CD4-positive, alpha-beta memory T cell (primary cell): ENCODE measurements at places on chromosomes 2 and 18.

DNA sequence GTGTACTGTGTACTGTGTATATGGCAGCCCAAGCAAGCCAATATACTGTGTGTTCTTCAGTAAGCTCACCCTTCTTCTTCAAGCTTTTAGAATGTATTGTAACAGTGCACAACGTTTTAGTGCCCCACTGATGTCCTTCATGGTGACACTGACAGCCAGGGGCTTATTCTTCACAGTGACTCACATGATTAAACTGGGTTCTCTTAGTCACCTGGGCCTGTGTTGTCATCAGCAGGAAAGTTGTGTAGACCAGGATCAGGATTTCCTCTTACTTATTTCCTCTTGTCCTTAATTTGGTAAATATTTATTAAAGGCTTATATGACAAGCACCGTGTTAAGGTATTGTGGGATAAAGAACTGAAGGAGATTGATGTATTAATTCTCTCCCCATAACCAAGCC lies 67.9 kb upstream of the THOC1 start:
- no peak for DNase-seq

DNA sequence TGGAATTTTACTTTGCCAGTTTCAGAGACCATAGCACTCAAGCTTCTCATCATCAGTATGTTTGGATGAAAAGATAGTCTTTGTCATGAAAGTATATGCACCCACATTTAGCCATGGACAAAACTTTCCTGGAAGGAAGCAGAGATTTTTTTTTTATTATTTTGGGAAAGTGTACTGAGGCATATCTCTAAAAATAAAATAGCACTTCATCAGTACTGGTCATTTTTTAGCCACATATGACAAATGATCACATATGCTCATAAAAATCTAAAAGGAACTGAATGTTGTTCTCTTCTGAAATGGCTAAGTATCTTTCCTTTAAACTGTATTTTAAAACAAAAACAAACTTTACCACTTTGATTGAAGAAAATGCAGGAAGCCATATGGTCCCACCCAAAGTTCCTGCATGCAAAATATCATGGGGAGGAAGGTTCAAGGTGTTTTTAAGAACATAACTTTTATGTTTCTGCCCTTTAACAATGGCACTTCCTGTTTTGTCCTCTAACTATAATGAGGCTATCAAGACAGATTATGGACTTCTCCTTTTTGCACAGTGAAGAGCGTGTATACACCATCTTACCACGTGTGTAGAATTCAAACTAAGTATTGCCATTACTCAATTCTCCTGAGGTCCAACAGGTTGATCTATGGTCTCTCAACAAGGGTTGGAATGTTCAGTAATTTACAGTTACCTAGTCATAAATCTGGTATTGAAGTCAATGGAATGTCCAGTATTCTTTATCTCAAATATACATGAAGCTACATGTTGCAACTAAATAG lies 77.1 kb upstream of the SLC39A10 start:
- no peak for DNase-seq

- DNase-seq = no peak
These were observed 47.4 kb upstream of the CYRIA start for GRCh38 chr2:16713011-16713423.

DNA sequence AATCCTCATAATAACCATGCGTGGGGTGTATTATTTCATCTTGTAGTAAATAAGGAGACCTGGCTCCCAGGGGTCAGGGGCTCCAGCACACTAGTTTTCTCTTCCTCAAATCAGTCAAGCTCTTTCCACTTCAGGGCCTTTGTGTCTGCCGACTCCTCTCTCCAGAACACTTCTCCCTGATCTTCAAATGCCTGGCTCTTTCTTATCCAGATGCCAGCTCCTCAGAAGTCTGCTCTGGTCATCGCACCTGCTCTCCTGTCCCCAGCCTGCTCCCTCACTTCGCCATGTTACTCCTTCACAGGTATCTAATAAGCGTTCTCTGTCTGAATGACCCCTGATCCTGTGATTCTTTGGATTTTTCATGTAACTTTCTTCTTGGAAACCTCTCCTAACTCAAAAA lies 62.0 kb downstream of the GYPC start:
- DNase-seq = no peak

DNA sequence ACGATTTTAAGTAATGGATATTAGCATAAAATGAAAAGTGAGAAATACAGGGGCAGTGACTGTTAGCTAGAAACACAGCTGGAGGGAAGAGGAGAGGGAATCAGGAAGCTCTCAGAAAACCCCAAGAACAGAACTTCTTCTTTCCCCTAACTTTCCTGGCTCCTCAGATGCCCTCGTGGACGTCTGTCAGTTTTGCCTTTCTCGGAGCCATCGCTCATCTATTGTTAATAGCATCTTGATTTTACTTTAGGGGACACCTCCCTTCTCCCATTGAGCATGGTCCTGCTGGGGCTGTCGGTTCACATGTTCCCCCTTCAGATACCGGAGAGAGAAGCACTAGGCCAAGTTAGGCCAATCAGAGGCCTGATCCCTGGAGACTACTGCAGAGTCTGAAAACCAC lies 2.3 kb upstream of the PLEK start:
- no peak for DNase-seq

GRCh38 chr18:9867071-9867594 lies 18.6 kb upstream of the TXNDC2 start:
- no peak for DNase-seq

GRCh38 chr2:73250872-73251846 lies 17.1 kb downstream of the CCT7 start:
- no peak for DNase-seq

DNA sequence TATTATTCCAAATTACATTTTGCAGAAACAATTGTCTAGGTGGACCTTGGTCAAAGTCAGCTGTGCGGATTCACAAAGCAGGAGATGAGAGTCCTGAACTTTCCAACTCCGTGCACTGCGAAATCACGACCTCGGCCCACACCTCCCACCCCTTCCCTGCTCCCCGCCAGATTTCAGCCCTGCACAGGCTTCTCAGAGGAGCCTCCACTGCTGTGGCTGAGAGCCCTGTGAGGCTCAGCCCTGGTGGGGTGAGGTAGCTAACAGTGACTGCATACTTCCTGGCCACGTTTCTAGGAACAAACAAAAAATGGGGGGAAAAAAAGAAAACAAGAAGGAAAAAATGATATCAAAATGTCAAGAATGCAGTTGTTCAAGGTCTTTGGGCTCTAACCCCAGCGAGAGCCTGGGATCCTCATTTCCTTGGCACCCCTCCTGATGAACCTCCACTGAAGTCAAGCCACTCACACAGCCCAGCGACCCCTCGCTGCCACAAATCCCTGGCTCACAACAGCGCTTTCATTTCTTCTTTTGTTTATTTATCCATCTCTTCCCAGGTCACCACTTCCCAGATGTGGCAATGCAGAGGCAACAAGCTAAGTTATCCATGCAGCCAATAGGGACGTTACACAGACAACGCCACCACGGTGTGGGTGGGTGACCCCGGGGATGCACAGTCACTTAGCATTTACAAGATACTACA lies 729.7 kb upstream of the ID2 start:
- no peak for DNase-seq

GRCh38 chr2:65343386-65343785 lies 89.0 kb downstream of the SPRED2 start:
- DNase-seq = no peak

DNA sequence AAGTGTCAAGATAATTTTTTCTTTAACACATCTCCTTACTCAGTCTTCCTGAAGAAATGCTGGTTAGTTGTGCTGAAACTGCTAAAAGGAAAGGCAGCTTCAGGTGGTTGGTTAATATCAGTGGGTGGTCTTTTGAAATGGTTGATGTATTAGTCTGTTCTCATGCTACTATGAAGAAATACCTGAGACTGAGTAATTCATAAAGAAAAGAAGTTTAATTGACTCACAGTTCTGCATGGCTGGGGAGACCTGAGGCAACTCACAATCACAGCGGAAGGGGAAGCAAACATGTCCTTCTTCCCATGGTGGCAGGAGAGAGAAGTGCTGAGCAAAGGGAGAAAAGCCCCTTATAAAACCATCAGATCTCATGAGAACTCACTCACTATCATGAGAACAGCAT lies 125.9 kb upstream of the CYRIA start:
- DNase-seq = no peak

- DNase-seq = no peak
These were observed 123.1 kb upstream of the CAB39 start for GRCh38 chr2:230589497-230590015.

DNA sequence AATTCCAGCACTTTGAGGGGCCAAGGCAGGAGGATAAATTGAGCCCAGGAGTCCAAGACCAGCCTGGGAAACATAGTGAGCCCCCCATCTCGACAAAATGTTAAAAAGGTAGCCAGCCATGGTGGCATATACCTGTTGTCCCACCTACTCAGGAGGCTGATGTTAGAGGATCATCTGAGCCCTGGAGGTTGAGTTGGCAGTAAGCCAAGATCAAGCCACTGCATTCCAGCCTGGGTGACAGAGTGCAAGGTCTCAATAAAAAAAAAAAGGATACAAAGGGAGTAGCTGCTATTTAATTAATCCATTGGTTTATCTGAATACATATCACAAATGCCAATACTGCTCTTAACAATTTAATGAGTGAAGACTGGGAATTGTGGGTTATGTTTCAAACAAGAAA lies 327.8 kb downstream of the CPS1 start:
- no peak for DNase-seq

- no peak for DNase-seq
These were observed 31.2 kb upstream of the RMP24 start for GRCh38 chr18:35941299-35941698.

DNA sequence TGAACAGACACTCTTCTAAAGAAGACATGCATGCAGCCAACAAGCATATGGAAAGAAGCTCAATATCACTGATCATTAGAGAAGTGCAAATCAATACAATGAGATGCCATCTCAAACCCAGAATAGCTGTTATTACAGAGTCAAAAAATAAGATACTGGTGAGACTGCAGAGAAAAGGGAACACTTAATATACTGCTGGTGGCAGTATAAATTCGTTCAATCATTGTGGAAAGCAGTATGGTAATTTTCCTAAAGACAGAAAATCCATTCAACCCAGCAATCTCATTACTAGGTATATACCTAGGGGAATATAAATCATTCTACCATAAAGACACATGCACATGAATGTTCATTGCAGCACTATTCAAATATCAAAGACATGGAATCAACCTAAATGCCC lies 116.6 kb upstream of the LTBP1 start:
- no peak for DNase-seq

DNA sequence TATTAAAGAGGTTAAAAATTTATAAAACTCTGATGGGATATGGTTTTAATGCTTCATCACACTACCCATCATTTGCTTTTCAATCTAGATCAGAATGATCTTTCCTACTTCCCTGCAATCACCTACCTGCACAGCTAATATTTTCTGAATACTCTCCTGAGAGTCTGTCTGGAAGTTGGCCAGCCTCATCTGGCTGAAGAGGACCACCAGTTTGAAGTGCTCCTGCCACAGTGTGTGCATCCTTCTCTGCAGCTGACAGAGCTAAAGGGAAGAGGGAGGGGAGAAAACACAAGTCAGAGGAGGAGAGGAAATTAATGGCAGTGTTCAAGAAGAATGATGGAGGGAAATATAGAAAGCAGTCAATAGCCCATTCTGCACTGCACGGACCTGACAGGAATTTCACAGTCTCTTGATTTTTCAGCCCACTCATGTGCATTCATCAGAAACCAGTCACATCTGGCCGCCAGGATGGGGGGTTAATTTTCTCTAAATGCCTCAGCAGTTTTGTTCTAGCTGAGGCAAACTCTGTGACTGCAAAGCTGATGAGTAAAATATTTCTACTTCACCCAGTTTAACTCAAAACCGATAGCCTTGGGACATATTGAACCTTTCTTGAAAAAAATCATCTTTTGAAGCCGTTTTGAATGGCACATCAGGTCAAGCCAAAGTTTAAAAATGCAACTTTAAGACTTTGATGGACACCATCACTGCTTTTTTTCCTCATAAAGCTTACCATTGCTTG lies 201.8 kb upstream of the KLHL14 start:
- DNase-seq = no peak

DNA sequence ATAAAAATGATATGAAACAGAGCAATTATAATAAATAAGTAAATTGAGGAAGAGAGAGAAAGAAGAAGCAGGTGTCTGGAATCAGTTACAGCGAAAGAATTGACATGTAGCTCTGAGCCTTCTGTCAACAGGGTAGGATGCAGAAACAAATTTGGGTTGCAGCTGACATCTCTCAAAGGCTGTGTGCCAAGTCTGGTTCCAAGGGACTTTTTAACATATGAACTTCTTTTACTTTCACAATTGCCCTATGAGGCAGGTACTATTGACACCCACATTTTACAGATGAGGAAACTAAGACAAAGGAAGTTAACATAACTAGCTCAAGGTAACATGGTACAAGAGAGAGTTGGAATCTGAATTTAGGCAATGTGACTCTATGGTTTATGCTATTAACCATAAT lies 260.0 kb downstream of the ASXL3 start:
- no peak for DNase-seq

DNA sequence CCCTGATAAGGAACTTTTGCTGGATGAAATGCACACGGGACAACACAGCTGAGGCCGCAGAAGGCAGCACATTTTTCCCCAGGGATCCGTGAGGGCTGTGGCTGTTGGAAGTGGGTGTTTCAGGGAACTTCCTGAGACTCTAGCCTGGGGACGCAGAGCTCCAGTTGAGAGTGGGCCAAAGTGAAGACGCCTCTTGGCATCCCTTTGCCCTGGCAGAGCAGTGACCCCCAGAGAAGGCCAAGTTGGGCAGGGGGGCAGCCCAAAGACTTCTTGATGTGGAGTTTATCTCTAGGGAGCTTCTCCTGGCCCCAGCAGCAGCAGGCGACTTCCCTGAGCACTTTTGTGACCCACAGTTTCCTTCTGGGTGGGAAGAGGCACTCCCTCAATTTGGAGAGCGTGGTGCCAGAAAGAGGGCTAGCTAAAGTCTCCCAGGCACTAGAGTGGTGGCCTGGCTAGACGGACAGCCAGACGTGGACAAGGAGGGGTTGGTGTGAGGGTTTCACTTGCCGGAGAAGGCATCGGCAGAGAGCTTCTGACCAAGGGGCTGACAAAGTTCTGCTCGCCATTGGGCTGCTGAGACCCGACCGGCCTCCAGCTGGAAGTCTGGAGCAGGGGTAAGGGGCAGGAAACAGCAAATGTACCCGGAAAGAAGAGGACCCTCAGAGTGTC lies 108.8 kb downstream of the ACKR3 start:
- DNase-seq = no peak

DNA sequence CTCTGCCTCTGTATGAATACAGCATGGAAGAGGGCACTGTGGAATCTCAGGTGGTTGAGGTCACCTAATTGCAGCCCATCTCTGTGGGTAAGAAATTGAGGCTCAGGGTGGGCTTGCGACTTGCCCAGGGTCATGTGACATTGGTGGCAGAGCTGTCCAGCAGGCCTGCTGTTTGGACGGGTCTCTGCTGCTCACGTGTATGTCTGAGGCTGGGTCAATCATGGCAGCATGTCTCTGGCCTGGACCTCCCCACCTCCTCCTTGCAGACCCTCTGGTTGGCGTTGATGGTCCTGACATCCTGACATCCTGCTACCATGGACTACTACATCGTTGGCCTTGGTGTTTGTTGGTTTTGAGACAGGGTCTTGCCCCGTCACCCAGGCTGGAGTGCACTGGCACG lies 64.3 kb upstream of the HPCAL1 start:
- DNase-seq = no peak
